Muscle of leg (tissue), 16 donors: ENCODE measurements at places on chromosomes 6 and 20. TPM values are rescaled to one million over a fixed set of nuclear protein-coding genes. Genes with fewer than 3 reads are reported as not detected.

GRCh38 chr6:32752580-32752979 is 10.8 kb downstream of the HLA-DQB2 start:
- no peak for DNase-seq
- peaks cover 11% of the 10 kb centered on the region for H3K27me3 ChIP-seq
- no peak overlapping the region for H3K27ac ChIP-seq
- H3K36me3 ChIP-seq = no peaks in the 10 kb centered on the region
- no peak overlapping the region for H3K4me3 ChIP-seq

DNA sequence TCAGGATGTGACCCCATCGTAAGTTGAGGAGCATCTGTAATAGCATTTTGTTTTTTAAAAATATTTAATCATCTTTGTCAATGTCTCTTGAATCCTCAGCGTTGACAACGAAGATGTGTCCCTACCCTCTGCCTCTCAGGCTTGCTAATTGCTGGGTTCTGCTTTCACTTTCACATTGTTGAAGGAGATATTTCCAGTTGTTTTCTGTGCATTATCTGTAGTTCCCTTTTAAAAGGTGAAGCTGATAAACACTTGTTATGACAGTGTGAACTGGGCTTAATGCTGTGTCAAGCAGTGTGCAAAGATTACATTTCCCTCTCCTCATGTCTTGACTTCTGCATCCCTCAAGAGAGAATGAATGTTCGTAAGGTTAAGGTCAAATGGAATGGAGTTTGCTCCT is 54.9 kb downstream of the CSE1L start:
- H3K27me3 ChIP-seq = no peaks in the 10 kb centered on the region
- peak; percentile 14 for DNase-seq
- peaks cover 50% of the 10 kb centered on the region for H3K36me3 ChIP-seq
- H3K4me1 ChIP-seq = no peaks in the 10 kb centered on the region

DNA sequence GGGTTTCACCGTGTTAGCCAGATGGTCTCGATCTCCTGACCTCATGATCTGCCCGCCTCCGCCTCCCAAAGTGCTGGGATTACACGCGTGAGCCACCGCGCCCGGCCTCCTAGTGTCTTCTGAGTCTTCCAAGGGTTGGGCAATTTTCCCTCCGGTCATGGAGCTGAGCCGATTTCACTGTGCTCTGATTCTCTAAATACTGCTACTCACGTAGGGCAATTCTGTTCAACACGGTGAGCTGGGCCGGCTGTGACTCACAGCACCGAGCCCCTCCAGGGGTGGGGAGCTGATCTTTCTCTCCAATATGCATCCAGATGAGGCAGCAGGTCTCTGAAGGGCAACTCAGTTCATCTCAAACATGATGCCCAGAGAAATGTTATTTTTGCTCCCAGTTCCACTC is 71.6 kb upstream of the CD93 start:
- no peak for DNase-seq
- H3K27me3 ChIP-seq = no peaks in the 10 kb centered on the region
- no peaks in the 10 kb centered on the region for H3K36me3 ChIP-seq
- H3K4me3 ChIP-seq = no peak overlapping the region
- H3K4me1 ChIP-seq = peaks cover 38% of the 10 kb centered on the region

DNA sequence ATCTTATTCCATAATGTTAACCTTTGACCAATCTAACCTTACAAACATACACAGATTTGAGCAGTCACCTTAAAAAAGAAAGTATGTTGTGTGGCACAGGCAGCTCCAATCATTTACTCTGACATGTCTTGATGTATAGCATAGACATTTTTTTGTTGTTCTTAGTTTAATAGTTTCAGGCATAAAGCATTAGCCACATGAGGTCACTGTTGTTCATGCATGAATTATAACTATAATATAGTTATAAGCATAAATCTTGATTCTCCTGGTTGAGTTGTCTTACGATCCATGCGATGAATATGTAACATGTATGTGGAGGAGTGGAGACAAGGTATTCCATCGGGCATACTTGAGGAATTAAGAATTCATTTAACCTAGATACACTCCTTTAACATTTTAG is 26.1 kb upstream of the NKAIN2 start:
- no peaks in the 10 kb centered on the region for H3K27me3 ChIP-seq
- H3K4me3 ChIP-seq = no peak overlapping the region
- peak; percentile 34 for DNase-seq
- H3K4me1 ChIP-seq = no peaks in the 10 kb centered on the region

GRCh38 chr20:46772901-46773300 is 63.5 kb downstream of the SLC2A10 start:
- H3K27ac ChIP-seq = no peak overlapping the region
- H3K36me3 ChIP-seq = no peaks in the 10 kb centered on the region
- no peaks in the 10 kb centered on the region for H3K4me1 ChIP-seq
- peaks cover 4% of the 10 kb centered on the region for H3K27me3 ChIP-seq
- no peak for DNase-seq

GRCh38 chr20:35146299-35146919 is 727 bp downstream of the EDEM2 start:
- H3K4me3 ChIP-seq = peak overlapping the region; percentile 82
- H3K4me1 ChIP-seq = peaks cover 23% of the 10 kb centered on the region
- no peak for DNase-seq
- peaks cover 11% of the 10 kb centered on the region for H3K36me3 ChIP-seq
- no peaks in the 10 kb centered on the region for H3K27me3 ChIP-seq

DNA sequence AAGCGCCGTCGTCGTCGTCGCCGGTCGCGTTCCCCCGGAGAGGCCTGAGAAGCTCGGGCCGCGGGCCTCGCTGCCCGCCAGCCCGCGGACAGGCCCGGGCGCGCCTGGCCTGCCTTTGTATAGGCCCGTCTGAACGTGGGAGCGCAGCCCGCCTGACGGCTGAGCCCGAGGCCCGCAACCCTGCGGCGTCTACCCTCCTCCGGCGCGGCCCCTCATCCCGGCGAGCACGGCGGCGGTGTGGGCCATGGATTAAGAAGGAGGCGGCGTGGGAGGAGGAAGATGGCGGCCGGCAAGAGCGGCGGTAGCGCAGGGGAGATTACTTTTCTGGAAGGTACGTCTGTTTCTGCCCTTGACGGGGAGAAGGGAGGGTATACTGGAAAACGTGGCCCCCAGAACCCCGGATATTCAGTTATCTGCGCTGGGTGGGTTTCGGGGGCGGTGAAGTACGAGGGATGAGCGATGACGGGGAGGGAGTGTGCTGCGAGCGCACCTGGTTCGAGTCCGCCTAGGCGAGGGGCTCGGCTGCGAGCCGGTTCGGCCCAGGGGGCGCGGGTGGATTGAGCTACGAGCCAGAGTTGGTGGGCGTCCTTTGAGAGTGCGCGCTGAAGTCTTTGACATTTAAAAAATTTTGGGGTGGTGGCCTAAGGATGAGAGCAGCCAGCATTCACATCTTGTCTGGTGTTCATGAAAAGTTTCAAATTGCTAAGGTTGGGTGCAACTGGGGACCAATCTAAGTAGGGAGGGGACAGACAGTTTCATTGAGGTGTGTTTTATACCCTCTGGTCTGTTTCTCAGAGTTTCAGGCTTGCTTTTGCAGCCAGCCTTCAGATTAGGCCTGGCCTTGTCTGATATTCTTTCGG is 796 bp downstream of the SENP6 start:
- peak; percentile 75 for DNase-seq
- peak overlapping the region; percentile 83 for H3K4me3 ChIP-seq
- no peaks in the 10 kb centered on the region for H3K27me3 ChIP-seq
- H3K4me1 ChIP-seq = no peaks in the 10 kb centered on the region
- H3K27ac ChIP-seq = peak overlapping the region; percentile 99
- H3K36me3 ChIP-seq = no peaks in the 10 kb centered on the region

The SLC12A5 gene
- 0.13 TPM for total RNA-seq

The FOXF2 gene
- total RNA-seq = 0.22 TPM

The MRAP2 gene
- 30.6 TPM for total RNA-seq

The CLVS2 gene
- 0.53 TPM for total RNA-seq

The HLA-DQB1 gene
- 3.8 TPM for total RNA-seq

- H3K4me1 ChIP-seq = no peaks in the 10 kb centered on the region
- no peaks in the 10 kb centered on the region for H3K27me3 ChIP-seq
- peaks cover 40% of the 10 kb centered on the region for H3K36me3 ChIP-seq
- no peak overlapping the region for H3K4me3 ChIP-seq
- H3K27ac ChIP-seq = no peak overlapping the region
Measured at GRCh38 chr20:3014179-3014578, 29.2 kb upstream of the GNRH2 start.

DNA sequence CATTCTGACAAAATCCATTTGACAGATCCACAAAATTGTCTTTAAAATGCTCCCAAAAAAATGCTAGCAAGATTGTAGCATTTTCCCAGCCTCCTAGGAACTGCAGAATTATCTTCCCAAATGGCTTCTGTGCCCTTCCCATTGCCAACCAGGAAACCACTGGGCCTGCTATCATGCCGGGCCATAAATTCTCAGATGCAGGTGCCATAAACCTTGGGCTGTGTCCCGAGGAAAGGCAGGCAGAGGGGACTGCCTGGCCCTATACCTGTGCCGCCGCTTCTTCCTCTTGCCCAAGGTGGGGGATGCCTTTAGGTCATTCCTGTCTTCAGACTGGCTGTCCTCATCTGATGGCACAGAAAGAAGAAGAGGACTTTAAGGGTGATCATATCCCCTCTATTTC is 2.8 kb downstream of the VSX1 start:
- no peaks in the 10 kb centered on the region for H3K36me3 ChIP-seq
- H3K4me3 ChIP-seq = no peak overlapping the region
- peaks cover 76% of the 10 kb centered on the region for H3K27me3 ChIP-seq

DNA sequence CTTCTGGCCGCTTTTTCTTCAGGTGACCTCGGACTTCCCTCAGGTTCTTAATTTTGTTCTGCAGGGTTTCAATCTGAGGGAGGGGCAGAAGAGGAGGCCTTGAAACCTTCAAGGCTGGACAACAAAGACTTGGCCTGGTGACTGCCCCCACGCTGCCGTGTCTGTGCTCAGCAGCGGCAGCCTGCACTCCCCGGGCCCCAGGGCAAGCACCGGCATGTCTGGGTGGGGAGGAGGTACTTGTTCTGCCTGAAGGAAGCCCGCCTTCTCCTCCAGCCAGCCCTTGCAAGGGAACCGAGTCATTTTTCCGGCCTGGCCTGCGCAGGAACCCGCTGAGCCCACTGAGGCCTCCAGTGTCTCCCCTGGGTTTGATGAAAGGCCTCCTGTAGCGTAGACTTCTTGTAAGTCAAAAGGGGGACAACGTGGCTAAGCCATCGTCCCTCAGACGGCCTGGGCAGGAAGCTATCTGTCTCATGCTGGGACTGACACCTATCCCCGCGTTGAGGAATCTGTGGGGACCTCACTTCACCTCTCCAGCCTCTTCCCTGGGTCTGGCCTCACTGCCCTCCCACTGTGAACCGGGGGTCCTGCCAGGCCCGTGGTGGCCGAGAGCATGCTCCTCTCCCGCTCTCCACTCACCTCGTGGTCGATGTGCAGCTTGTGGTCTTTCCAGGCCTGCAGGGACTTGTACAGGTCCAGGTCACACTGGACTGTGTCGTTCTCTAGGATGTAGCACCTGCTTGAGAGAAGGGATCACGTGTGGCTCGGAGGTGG is 119.9 kb downstream of the SULF2 start:
- no peak for DNase-seq
- H3K27me3 ChIP-seq = peaks cover 3% of the 10 kb centered on the region
- peaks cover 36% of the 10 kb centered on the region for H3K36me3 ChIP-seq

The EDN3 gene
- 17.9 TPM for total RNA-seq

DNA sequence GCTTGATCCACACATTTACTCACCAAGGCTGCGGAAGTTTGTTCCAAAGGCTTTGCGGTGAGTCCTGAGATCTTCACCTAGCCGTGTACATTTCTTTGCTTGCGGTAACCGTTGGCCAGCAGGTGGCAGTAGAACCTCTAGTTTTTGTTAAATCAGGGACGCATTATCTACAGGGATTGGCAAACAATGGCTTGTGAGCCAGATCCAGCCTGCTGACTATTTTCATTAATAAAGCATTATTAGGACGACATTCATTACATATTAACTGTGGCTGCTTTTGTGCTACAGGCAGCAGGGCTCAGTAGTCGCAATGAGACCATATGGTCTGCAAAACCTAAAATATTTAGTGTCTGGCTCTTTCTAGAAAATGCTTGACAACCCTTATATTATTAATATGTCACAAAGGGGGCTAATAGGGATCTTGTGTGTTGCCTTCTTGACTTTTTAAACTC is 174.1 kb downstream of the DOK5 start:
- no peak overlapping the region for H3K27ac ChIP-seq
- H3K36me3 ChIP-seq = no peaks in the 10 kb centered on the region
- peak; percentile 78 for DNase-seq
- no peak overlapping the region for H3K4me3 ChIP-seq
- H3K4me1 ChIP-seq = no peaks in the 10 kb centered on the region

- peaks cover 5% of the 10 kb centered on the region for H3K4me1 ChIP-seq
- DNase-seq = peak; percentile 36
- no peaks in the 10 kb centered on the region for H3K36me3 ChIP-seq
- H3K27ac ChIP-seq = no peak overlapping the region
- H3K4me3 ChIP-seq = no peak overlapping the region
Measured at GRCh38 chr20:43583982-43584432, 6.7 kb upstream of the IFT52 start.

The SNAP91 gene
- 2.3 TPM for total RNA-seq

GRCh38 chr20:11845340-11845739 is 72.4 kb upstream of the BTBD3 start:
- no peak overlapping the region for H3K4me3 ChIP-seq
- peak; percentile 15 for DNase-seq
- no peaks in the 10 kb centered on the region for H3K36me3 ChIP-seq
- H3K27me3 ChIP-seq = no peaks in the 10 kb centered on the region
- H3K27ac ChIP-seq = no peak overlapping the region

DNA sequence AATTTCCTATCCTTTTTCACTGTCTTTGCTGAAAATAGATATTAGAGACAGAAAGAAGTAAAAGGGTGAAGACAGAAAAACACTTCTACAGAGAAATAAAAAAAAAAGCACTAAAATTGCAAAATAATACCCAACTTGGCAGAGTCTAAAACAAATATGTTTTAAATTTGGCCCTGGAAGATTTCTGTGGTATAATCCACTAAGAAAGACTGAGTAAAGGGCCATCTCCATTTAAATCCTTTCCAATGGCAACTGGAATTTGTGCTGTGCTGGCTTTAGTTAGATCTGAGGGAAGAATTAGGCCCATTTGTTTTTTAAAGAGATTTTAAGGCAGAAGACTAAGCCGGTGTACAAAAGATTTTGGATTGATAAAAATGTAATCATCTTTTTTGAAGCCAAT is 321.2 kb downstream of the GJA1 start:
- H3K27ac ChIP-seq = no peak overlapping the region
- H3K36me3 ChIP-seq = no peaks in the 10 kb centered on the region
- no peaks in the 10 kb centered on the region for H3K4me1 ChIP-seq
- H3K4me3 ChIP-seq = no peak overlapping the region

- H3K4me3 ChIP-seq = no peak overlapping the region
- H3K36me3 ChIP-seq = no peaks in the 10 kb centered on the region
- no peak overlapping the region for H3K27ac ChIP-seq
- H3K27me3 ChIP-seq = no peaks in the 10 kb centered on the region
- H3K4me1 ChIP-seq = peaks cover 3% of the 10 kb centered on the region
Measured at GRCh38 chr20:47506335-47506734, 4.6 kb downstream of the NCOA3 start.

The TRIM10 gene
- total RNA-seq = 0.18 TPM
